ENCODE measurements at places on chromosomes 5 and 9.

GRCh38 chr5:160774666-160775315 is 77.2 kb downstream of the ATP10B start:
- no peak for DNase-seq

GRCh38 chr5:150411245-150411979 is 1.3 kb downstream of the CD74 start:
- DNase-seq = peak; percentile 61

GRCh38 chr5:132526290-132526973 is 16.9 kb downstream of the IL5 start:
- peak; percentile 83 for DNase-seq

- DNase-seq = no peak
Observed at GRCh38 chr5:5373351-5373989, 49.0 kb upstream of the ICE1 start.

DNA sequence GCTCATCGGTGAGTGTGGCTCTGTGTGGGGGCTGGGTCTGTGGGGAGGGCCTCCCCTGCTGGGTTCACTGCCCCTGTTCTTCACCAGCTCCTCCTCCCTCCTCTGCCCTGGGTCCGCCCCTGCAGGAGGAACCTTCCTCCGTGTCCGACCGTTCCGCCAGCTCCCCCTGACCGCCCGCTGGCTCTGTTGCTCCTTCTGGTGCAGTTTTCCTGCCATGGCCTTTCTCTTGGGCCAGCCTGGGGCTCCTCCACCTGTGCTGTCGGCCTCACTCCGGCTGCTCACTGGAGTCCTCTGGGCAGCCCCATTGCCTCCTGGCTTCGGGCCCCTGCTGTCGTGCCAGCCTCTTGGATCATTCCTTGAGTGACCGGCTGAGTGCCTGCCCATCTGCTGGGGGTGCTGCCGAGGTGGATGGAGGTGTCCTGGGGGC is 12.3 kb downstream of the RNU6ATAC start:
- DNase-seq = no peak

All from KBM-7 (cell line).